Activated effector memory CD4-positive, alpha-beta T cell treated with Interleukin-2 at 50 U/mL for 16 hours (primary cell): ENCODE measurements at places on chromosomes 13 and 19.
A peak's percentile ranks its signal among the peaks of the same experiment; 100 is the strongest.

GRCh38 chr19:6482343-6482686 is 728 bp upstream of the DENND1C start:
- DNase-seq = no peak

GRCh38 chr19:13163609-13164342 is 13.6 kb downstream of the IER2 start:
- peak; percentile 37 for DNase-seq

- DNase-seq = no peak
These were observed 46.4 kb upstream of the ZNF536 start for GRCh38 chr19:30325676-30326392.

DNA sequence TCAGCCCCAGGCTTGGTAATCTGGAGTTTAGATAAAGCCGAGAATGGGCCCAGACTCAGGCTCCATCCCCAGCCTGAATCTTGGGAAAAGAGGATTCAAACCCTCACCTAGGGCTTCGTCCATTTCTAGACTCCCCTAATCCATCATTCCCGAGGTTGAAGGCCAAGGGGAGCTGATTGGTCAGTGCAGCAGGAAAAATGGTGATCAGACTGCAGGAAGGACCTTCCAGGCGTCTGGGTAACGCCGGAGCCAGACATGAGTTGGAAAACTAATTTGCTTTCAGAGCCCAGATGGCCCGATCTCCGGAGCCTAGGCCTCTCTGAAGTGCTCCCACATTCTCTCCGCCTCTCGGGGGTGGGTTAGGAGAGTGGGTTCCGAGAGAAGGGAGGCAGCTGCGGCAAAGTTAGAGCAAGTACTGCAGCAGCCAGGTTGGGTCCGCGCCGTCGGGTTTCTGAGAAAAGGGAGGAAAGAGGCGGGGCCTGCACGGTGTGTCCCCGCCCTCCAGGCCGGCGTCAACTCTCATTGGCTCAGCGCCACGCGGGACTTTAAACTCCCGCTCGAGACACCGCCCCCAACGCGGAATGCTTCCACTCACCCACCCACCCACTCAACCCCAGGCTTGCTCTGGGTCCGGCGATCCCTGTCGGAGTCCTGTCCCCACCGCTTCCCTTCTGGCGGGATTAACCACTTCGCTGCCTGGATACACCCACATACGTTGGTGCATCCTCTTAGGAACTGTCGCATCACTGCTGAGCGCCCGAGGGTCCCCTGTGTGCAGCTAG is 788 bp upstream of the RTBDN start:
- no peak for DNase-seq

DNA sequence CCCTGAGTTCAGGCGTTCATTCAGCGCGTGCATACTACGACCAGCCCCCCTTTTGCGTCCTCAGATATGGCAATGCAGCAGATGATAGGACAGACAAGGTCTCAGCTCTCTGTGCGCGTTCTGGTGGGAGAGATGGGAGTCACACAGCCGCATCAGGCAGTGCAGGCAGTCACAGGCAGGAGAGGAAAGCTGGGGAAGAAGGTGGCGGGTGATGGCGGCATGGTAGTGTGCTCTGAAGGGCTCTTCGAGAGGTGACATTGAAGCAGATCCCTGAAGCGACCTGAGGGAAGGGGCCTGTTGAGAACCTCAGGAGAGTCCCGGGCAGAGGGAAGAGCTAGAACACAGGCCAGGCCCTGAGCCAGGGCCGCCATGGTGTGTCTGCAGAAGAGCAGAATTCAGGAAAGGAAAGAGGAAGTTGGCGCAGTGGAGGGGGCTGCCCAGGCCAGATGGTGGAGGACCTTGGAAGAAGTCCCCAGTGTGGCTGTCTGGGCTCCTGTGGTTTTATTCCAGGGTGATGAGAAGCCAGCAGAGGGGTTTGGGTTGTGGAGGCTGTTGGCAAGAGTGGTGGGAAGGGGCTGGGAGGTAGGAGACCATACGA is 3.5 kb downstream of the USF2 start:
- DNase-seq = no peak

GRCh38 chr13:113982296-113982661 is 8.4 kb upstream of the C13orf46 start:
- DNase-seq = no peak

- DNase-seq = no peak
These were observed 45.9 kb downstream of the COMP start for GRCh38 chr19:18745012-18745735.

DNA sequence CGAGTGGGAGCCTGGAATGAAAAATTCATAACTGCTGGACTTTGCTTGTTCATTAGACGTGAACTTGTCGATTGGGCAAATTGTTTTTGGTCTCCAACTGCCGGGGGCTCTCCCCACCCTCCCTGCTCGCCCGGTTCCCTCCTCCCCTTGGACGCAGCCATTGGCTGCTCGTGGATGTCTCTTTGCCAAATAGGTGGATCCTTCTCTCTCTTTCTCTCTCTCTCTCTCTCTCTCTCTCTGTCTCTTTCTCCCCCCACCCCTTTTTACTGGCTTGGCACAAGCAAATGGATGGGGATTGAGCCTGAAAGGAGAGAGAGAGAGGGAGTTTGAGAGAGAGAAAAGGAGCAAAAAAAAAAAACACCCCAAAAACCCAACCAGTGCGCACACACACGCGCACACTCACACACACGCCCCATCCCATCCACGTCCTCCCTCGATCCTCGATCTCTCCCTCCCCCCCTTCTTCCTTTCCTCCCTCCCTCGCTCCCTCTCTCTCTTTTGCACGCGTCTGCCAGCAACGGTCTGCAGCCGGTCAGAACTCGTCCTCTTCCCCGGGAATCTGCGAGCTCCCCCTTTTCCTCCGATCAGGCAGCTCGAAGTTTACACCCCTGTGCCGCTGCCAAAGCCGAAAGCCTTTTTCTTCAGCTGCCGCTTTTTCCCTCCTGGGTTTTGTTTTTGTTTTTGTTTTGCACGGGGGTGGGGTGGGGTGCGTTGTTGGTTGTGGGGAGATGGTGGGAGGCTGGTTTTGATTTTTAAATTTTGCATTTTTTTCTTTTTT is 27.8 kb downstream of the NFIX start:
- DNase-seq = no peak

GRCh38 chr13:40680659-40681323 is 14.3 kb upstream of the FOXO1 start:
- no peak for DNase-seq

- DNase-seq = no peak
These were observed 125.0 kb upstream of the NBEA start for GRCh38 chr13:34816908-34817665.

DNA sequence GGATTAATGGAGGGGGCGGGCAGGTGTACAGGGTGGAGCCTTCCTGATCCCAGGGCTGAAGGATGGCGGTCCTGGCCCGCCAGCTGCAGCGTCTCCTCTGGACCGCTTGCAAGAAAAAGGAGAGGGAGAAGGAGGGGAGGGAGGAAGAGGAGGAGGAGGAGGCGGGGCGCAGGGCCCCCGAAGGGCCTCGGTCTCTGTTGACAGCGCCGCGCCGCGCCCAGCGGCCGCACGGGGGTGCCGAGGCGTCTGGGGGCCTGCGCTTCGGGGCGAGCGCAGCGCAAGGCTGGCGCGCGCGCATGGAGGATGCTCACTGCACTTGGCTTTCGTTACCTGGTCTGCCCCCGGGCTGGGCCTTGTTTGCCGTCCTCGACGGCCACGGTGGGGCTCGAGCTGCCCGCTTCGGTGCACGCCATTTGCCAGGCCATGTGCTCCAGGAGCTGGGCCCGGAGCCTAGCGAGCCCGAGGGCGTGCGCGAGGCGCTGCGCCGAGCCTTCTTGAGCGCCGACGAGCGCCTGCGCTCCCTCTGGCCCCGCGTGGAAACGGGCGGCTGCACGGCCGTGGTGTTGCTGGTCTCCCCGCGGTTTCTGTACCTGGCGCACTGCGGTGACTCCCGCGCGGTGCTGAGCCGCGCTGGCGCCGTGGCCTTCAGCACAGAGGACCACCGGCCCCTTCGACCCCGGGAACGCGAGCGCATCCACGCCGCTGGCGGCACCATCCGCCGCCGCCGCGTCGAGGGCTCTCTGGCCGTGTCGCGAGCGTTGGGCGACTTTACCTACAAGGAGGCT is at the start of gene PPM1N:
TSS of gene PPM1N (plus strand) at position 33 of the 785 bp plus-strand sequence. CDS start at position 63, 30 bp downstream.
- DNase-seq = peak; percentile 59

GRCh38 chr13:20938302-20938701 is 35.8 kb upstream of the XPO4 start:
- no peak for DNase-seq

- DNase-seq = no peak
These were observed 2.2 kb downstream of the PAN3 start for GRCh38 chr13:28140433-28141125.

GRCh38 chr19:39200803-39201115 is 3.3 kb downstream of the SYCN start:
- no peak for DNase-seq

DNA sequence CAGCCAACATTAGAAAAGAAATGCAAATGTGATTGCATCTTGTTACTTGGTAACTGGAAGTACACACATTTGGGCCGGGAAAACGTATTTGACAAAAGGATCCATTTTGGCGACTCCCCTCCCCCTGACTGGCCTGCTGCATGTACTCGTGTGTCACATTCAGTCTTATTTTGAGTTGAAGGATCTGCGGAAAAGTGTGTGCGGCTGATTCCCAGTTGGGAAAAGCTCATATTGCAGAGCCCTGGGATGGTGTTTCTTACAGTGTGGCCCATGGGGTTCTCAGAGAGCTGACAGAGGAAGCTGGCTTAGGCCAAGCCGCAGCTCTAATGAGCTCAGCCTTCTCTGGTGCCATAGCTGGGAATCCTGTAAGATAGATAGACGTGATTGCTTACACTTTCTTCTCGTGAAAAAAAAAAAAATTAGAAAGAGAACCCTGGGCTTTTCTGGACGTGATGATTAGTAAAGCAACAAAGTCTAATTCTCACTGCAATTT is 170.3 kb upstream of the ARGLU1 start:
- no peak for DNase-seq

- DNase-seq = no peak
These were observed 1556.6 kb upstream of the PRR20A start for GRCh38 chr13:55583953-55584593.

GRCh38 chr13:40624986-40625385 is 41.5 kb downstream of the FOXO1 start:
- no peak for DNase-seq

- DNase-seq = no peak
These were observed 949 bp downstream of the RAB3A start for GRCh38 chr19:18202778-18203407.

DNA sequence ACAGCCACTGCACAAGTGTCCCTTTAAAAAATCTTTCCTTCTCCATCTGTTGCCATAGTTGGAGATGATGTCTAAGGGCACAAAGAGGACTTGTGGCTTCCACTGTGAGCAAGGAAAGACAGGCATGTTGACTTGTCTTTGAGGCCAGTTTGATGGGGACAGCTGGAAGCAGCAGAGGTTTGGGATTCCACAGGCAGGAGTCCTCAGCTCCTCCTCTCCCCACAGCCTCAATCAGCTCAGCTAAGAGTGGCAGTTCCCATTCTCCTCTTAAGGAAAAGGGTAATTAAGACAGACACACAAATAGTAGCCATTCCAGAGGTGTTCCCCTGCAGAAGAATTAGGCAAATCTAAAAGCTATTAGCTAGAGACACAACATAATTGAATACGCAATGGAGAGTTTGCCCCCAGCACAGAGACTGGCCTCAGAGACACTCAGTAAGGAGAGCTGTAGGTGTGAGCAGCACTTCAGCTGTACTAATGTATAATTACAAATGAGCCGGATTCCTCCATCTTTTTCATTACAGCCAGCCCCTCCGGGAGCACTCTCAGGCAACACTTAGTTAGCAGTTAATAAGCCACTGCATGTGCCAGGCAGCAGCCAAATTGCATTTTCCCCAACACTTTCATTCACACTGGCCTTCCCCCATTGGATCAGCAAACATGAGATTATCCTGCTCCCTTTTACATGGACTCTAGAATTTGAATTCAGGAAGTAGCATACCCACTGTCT is 434.0 kb downstream of the FOXO1 start:
- DNase-seq = no peak

DNA sequence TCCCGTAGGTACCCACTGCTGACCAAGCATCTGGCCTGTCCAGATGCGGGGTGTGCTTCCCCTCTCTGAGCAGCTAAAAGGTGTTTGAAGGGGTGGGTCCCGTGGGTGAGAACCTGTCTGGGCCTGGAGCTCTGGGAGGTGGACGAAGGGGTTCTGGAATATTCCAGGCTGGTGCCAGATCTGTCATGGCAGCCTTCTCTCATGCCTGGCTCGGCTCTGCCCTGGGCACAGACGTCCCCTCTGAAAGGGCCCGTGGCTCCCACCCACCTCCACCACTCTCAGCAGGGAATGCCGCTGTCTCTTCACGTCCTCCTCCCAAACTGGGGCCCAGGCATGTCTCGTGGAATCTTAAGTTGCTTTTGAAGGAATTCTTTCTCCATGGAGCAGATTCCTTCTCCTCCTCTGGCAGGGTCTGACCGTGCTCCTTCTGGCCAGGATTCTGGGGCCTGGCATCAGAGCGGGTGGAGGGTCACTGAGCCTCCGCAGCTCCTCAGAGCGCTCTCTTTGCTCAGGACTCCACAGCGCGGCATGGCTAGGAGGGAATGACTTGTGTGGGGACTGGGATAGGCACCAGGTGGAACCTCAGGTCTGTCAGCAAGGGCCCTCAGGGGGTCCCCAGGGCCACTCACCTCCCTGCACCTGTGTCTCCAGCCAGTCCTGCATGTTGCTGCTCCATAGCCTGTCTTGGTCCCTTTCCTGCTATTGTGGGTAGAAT is 5.9 kb upstream of the MCF2L start:
- no peak for DNase-seq

GRCh38 chr13:106100171-106100919 is 435.1 kb downstream of the EFNB2 start:
- DNase-seq = no peak

DNA sequence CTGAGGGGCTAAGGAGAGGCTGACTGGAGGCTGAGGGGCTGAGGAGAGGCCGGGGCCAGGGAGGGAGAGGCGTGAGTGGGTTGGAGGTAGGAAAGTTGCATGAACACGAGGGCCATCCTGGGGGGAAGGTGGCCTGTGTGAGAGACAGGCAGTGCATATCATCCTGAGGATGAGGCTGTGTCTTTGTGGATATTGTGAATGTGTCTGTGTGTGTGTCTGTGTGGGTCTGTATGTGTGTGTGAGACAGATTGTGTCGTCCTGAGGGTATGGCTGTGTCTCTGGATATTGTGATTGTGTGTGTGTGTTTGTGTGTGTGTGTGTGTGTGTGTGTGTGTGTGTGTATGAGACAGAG is 422 bp downstream of the ZNF71 start:
- no peak for DNase-seq

- DNase-seq = no peak
These were observed 680 bp downstream of the LIG4 start for GRCh38 chr13:108214441-108215271.

DNA sequence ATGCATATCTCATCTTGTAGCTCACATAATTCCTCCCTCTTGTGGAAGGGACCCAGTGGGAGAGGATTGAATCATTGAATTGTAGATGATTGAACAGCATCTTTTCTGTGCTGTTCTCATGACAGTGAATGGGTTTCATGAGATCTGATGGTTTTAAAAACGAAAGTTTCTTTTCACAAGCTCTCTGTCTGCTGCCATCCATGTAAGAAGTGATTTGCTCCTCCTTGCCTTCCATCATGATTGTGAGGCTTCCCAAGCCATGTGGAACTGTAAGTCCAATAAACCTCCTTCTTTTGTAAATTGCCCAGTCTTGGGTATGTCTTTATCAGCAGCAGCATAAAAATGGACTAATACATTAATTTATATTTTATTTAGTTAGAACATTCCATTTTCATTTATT is 19.6 kb upstream of the ZNF675 start:
- no peak for DNase-seq

- DNase-seq = no peak
These were observed 19.4 kb downstream of the ZNF816 start for GRCh38 chr19:52943134-52943883.

- DNase-seq = no peak
These were observed 28.7 kb downstream of the COL5A3 start for GRCh38 chr19:9981406-9982260.
